ENCODE measurements at places on chromosomes 2 and 18. TPM values are rescaled to one million over a fixed set of nuclear protein-coding genes. Genes with fewer than 3 reads are reported as not detected.

FEV gene
- not detected for total RNA-seq

DNA sequence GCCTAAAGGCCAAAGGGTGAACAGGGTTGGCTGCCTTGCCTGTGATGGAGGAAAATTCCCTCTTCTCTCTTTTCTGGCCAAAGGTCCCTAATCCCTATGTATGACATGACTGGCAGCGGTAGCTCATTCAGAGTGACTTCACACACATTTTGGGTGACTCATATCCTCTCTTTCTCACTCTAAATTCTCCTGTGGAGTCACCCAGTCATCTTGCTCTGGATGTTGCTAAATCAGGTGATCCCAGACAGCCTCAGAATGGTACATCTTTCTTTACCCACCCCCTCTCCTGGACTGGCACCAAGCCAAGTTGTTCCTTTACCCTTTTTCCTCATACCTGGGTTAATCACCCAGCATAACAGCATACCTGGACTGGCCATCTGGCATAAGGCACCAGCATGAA lies 77.2 kb downstream of the NEURL3 start:
- DNase-seq: no peak

- DNase-seq: no peak
These were observed 124.1 kb downstream of the RAPGEF4 start for GRCh38 chr2:172859581-172860335.

DNA sequence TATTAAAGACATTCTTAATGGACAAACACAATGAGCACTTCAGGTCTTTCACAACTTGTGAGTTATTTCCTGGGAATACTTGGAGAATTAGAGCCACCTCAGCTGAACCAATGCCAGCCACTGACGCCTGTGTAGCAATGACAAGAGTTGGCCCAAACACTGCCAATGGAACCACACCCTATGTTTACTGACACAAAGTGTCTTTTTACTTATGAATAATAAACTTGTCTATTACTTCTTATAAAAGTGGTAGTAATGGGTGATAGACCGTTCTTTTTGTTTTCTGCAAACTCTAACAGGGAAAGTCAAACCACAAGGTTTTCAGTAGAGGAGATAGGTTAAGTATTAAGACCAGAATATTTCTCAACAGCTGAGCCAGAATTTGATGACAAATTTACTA lies 12.5 kb upstream of the CHAC2 start:
- peak; percentile 15 for DNase-seq
